NCI-H187 (cell line): ENCODE measurements at places on chromosomes 4 and X.

DNA sequence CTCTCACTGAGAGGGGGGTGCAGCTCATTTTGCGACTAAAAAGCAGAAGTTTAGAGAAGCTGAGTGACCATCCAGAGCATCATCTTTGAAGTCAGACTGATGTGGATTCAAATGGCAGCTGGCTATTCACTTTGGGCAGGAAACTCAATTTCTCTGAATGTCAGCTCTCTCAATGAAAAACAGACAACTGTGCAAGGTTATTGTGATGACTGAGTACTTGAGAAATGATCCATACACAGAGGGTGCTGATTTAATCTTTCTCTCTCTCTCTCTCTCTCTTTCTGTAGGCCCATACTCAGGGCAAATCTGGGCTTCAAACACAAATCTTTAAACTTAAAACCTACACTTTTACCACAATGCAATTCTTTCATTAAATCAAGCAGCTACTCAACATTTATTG lies 185.8 kb upstream of the SLIT2 start:
- DNase-seq = no peak

- no peak for DNase-seq
These were observed 66.3 kb downstream of the ZFYVE28 start for GRCh38 chr4:2352171-2352570.

DNA sequence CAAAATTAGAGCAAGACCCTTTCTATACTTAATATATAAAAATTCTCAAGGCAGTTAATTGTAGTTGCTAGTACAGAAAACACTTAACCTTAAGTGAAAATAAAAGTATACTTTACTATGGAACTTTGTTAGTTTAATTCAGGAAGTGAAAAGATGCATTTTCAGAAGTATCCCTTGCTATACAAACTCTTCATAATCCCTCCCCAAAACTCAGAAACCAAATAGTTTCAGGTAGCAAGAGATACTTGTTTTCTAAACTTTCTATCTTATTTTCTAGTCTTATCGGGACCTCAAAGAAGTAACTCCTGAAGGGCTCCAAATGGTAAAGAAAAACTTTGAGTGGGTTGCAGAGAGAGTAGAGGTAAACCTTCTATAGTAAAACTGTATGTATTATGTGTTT lies 14.3 kb downstream of the PAICS start:
- DNase-seq = no peak

GRCh38 chr4:170091069-170091696 lies 1.4 kb upstream of the AADAT start:
- DNase-seq = no peak

GRCh38 chr4:119243868-119244267 lies 31.4 kb downstream of the USP53 start:
- no peak for DNase-seq

GRCh38 chrX:97628807-97629596 lies 745.3 kb downstream of the RPA4 start:
- no peak for DNase-seq

DNA sequence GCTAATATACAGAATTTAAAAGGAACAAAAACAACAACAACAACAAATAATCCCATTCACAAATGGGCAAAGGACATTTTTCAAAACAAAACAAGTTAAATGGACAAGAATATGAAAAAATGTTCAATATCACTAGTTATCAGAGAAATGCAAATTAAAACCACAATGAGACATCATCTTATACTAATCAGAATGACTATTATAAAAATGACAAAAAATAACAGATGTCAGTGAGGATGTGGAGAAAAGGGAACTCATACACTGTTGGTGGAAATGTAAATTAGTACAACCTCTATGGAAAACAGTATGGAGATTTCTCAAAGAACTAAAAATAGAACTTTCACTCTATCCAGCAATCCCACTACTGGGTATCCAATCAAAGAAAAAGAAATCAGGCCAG lies 92.6 kb downstream of the KIT start:
- DNase-seq = no peak

GRCh38 chr4:17654701-17655100 lies 40.3 kb downstream of the MED28 start:
- no peak for DNase-seq

DNA sequence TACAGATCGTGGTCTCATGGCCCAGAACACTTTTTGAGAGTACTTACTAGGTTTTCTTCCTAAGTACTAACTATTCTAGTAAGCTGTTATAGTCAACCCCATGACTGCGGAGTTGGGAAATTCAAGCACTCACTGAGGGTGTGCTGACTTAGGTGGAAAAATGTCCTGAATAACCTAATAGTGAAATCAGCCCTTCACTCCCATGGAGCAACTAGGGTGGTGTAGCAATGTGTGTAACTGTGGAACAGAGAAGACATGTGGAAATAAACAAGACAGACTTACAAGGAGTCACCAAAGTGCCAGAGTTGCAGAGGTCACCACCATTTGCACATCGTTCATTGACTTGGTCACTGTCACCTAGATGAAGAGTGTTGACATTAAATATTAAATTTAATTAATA lies 12.1 kb upstream of the VSIG4 start:
- DNase-seq = no peak

DNA sequence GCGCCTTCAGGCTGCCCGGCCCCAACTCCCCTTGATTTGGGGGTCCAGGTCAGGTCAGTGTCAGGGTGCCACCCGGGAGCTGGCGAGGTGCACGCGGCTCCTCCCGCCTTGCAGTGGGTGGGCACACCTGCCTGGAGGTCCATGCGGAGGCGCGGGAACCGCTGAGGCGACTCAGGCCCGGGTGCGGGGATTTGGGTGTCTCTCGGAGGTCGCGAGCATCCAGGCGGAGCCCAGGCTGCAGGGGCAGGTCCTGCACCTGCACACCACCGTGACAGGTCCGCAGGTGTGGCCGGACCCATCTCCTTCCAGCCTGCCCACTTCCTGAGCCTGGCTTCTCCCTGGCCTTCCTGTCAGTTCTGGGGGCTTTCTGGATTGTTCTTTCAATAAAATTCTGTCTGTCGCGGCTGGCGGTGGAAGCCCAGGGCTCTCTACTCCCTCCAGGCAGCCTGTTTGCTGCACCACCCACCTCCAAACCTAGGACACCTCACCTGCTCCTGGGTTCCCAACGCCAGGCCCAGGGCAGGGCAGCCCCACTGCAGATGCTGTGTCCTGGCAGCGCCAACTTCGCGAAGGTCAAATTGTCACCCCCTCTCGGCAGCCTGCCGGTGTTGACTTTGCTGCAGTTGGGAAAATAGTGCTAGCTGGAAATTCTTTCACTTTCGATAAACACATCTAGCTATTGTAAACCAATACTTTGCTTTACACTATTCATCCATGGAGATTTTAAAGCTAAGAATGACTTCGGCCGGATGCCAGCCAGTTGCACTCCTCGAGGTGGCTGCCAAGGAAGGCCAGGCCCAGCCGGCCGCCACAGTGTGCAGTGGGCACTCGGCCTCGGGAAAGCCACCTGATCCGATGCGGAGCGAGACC lies 35.9 kb downstream of the FGFRL1 start:
- DNase-seq = no peak

DNA sequence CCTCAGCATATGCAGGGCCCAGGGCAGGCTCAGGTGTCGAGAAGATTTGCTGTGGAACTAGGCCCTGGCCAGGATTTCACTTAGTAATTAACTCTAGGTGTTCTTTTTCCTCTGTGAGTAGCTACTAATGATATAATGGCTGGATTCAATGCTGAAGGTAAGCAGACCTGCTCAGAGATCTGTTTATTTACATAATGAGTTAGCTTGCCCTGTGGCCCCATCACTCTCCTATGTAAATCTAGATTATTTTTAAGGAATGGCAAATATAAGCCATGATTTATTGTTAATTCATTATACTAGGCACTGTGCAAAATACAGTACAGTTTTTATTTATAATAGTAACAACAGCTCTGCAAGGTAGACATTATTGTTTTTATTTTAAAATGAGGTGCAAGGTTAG lies 117.2 kb downstream of the IRF2 start:
- no peak for DNase-seq

DNA sequence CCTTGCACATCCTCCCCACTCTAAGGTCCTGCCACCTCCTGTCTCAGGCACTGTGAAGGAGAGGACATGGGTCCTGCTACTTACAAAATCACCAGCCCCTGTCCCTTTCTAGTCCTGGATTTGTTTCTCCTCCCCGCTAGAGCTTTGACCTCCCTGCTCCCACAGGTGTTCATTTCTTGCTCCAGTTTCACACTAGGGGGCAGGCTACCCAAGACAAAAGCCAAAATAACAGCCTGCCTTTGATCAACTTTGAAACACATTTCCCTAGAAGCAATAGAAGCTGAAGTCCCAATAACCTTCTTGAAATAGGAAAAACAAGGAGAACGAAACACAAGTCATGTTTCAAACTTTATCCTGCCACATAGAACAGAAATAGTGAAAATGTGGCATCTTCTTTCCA lies 164.4 kb downstream of the QDPR start:
- DNase-seq = no peak

GRCh38 chrX:87808576-87809243 lies 291.1 kb downstream of the KLHL4 start:
- DNase-seq = no peak

DNA sequence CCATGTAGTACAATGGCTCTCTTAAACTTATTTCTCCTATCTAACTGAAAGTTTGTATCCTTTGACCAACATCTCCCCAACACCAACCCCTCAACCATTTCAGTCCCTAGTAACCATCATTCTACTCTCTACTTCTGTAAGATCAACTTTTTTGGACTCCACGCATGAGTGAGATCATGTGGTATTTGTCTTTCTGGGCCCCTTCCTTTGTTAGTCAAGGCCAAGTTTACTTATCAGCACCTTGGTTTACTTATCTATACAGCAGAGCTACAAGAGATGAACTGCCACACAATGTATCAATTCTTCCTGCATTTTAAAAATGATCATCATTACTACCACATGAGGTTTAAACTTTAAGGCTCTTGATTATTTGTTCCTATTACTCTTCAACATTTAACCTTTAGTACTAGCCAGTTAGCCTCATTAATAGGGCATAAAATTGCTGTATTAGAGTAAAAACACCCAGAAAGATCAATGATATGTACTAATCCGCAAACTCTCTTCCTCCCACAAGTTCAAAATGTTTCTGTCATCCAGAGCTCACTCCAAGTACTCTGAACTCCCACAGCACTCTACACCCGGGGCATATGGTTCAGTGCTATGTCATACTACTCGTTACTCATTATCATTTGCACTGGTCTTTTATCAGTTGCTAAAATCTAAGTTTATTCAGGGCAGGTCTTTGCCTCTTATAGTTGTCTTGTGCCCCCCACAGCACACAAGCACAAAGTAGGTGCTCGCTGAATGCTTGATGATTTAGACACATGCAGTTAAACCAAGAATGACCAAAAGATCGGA lies 145.7 kb upstream of the ADAMTS3 start:
- no peak for DNase-seq

- DNase-seq = no peak
These were observed 1.7 kb upstream of the TRPC5OS start for GRCh38 chrX:111874241-111874640.

- no peak for DNase-seq
These were observed 63.0 kb upstream of the LNX1 start for GRCh38 chr4:53654300-53654758.

DNA sequence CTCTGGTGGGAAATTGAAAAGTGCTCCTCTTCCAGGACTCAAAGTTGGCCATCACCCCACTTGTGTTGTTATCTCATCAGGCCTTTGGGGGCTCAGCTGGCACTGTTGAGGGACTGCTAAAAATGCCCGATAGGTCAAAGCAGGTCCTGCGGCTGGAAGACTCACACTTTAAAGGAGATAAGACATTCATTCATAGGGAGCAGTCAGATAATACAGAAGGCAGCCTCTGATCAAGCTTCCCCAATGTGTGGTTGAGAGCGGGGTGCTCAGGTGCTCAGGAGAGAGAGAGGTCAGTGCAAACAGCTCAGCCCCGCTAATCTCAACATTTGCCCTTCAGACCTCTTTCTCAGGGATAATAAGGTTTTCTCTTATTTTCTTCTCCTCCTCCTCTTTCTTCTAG lies 70.3 kb downstream of the TMEM154 start:
- no peak for DNase-seq

DNA sequence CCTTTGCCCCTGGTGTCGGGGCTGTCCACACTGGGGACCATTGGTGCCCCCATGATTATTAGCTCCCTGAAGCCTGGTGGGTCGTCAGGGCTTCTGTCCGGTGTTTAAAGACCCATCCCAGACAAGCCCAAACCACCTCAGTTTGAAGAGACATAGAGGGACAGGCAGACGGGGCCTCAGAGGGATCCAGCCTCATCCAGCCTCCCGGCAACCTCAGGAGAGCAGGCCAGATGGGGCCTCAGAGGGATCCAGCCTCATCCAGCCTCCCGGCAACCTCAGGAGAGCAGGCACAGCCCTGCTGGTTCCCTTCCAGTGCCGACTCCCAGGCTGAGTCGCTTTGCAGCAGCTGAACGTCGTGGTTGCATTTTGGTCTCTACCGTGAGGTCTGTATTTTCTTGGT lies 32.1 kb downstream of the PIGG start:
- no peak for DNase-seq

- DNase-seq = no peak
These were observed 19.2 kb downstream of the RASGEF1B start for GRCh38 chr4:81452452-81453006.

DNA sequence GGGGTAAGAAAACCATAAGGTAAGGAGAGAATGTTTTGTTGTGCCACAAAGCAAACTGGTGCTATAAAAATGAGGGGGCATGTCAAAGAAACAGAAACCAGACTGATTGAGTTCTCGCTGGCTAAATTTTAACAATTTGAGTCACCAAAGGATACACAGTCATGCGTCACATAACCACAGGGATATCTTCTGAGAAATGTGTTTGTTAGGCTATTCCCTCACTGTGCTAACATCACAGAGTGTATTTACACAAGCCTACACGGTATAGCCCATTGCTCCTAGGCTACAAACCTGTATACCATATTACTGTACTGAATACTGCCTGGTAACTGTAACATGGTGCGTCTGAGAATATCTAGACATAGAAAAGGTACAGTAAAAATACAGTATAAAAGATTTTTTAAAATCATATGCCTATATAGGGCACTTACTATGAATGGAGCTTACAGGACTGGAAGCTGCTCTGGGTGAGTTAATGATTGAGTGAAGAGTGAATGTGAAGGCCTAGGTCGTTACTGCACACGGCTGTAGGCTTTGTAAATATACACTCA lies 50.1 kb downstream of the FBXW7 start:
- DNase-seq = no peak

DNA sequence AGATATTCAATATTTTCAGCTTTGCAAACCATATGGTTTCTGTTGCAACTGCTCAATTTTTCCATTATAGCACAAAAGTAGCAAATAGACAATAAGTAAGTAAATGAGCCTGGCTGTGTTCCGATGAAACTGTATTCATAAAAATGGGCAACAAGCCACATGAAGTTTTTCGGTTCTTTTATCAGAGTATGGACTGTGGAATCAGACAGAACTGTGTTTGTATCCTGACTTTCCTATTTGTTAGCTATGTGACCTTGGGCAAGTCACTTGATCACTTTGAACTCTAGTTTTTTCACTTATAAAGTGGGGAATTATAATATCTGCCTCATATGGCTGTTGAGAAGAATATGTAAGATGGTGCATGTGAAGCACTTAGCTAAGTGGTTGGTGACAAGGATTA lies 23.4 kb upstream of the ADGRA3 start:
- DNase-seq = no peak

- DNase-seq = no peak
These were observed 324.7 kb downstream of the TRIML1 start for GRCh38 chr4:188463909-188464308.

- no peak for DNase-seq
These were observed 87.1 kb downstream of the DHX15 start for GRCh38 chr4:24497221-24497620.

- no peak for DNase-seq
These were observed 101.8 kb downstream of the SLITRK2 start for GRCh38 chrX:145919400-145919799.
